ENCODE measurements at places on chromosomes 13 and 19.

- peak; percentile 88 for DNase-seq
Observed at GRCh38 chr19:10915130-10916091, 13.0 kb downstream of the YIPF2 start.

DNA sequence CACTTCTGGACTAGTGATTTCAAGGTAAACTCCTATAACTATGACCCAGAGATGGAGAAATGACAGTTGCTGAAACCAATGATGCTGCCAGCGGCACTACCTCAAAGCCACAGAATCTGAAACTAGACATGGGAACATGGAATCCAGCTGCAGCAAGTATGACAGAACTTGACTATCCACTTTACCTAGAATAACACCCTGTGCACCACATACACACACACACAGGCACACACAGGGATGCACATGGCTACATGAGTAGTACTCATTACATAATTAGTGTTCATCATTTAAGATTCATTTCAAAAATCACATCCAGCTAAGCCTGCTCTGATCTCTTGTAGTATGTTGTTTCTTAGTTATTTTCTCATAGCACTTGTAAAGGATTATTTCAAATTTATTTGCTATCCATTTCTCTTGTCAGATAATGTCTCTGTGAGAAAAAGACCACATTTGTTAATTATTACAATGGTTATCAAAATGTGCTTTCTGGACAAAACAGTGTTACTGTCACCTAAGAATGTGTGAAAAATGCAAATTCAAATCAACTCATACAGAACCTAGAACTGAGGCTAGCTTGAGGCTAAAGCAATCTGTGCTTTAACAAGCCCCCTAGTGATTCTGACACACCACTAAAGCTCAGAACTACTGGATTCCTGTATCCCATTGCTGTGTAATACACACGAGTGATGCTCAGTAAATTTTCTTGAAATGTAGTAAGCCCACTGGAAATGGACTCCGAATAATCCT, 59.4 kb downstream of the WTIP start:
- no peak for DNase-seq

- peak; percentile 74 for DNase-seq
Observed at GRCh38 chr19:10219678-10220077, 11.5 kb downstream of the S1PR2 start.

DNA sequence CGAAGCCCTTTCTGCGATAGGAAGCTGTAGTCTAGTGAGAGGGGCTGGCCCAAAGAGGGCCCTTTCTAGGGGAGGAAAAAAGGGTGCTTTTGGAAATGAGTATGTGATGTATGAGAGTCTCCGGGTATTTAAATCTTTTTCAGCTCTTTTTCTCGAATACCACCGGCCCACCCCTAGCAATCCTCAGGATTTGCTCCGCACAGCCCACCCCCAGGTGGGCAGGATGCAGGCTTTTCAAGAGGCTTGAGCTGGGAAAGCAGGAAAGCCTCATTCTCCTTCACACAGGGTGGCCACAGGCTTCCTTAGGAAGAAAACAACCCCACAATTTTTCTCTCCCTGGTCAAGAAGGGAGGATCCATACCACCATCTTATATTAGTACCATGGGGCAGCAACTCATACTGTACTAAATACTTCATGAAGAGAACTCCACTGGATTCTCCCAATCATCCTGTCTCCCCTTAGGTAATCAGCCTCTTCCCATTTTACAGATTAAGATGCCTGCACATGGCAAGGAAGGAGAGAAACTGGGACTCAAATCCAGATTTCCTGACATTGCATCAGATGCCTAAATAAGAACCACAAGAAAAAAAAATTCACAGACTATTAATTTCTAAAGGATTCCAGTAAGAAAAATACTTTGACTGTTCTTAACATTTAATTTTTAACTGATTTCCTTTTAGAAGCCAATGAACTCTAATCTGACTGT, 84.4 kb downstream of the STK24 start:
- DNase-seq, result no peak

- peak; percentile 91 for DNase-seq
Observed at GRCh38 chr19:3175781-3176714, 2.5 kb upstream of the S1PR4 start.

DNA sequence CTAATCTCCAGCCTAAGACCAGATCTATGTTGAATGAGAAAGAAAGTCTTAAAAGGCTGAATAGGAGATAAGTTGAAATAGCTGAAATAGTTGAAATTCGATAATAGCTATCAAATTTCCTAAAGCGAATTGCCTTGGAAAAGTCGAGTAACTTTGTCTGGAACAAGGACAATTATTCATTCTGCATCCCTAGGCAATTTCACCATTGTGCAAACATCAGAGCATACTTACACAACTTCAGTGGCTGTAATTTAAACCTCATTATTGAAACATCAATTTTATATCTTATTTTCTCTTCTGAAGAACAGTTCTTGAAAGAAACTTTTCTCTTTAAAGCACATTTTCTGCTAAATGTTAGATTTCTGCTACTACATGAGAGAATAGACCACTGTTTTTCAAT, 13.6 kb downstream of the TNFSF13B start:
- peak; percentile 31 for DNase-seq

DNA sequence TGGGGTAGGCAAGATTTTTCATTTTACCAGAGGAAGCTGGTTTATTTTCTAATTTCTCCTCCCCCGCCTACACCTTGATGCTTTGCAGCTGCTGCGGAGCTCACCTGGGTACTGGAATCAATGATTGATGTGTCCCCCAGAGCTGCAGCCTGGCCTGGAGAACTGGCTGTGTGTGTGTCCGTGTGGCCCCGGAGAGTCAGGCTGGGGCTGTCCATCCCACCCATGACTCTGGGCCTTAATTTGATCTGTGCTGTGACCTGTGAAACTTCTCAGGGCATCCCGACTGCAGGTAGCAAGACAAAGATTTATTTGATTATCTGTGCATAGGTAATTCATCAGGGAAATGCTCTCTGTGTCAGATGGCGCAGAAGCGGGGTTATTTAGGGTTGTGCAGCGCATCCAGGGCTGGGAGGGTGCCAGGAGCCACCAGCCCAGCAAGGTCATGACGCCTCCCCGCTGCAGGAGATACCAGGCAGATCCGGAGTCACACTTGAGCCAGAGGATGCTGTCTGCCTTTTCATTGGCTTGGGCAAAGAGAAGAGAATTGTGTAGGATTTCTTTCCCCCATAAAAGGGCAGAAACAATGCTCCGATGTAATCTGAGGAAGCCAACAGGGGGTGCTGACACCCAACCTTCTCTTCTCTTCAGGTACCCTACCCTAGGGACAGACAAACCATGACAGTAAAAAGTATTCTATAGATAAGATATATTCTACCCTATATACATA, 346.6 kb downstream of the TSHZ3 start:
- DNase-seq, result no peak
